ENCODE measurements at places on chromosomes 7 and 10.

- no peak for DNase-seq
Measured at GRCh38 chr7:12607134-12607533, 36.6 kb downstream of the SCIN start.

- DNase-seq = no peak
Measured at GRCh38 chr7:153061910-153062528, 302.5 kb downstream of the ACTR3B start.

- no peak for DNase-seq
Measured at GRCh38 chr10:112710528-112710927, 239.5 kb upstream of the TCF7L2 start.

- DNase-seq = no peak
Measured at GRCh38 chr7:98988641-98989040, 110.3 kb downstream of the TRRAP start.

DNA sequence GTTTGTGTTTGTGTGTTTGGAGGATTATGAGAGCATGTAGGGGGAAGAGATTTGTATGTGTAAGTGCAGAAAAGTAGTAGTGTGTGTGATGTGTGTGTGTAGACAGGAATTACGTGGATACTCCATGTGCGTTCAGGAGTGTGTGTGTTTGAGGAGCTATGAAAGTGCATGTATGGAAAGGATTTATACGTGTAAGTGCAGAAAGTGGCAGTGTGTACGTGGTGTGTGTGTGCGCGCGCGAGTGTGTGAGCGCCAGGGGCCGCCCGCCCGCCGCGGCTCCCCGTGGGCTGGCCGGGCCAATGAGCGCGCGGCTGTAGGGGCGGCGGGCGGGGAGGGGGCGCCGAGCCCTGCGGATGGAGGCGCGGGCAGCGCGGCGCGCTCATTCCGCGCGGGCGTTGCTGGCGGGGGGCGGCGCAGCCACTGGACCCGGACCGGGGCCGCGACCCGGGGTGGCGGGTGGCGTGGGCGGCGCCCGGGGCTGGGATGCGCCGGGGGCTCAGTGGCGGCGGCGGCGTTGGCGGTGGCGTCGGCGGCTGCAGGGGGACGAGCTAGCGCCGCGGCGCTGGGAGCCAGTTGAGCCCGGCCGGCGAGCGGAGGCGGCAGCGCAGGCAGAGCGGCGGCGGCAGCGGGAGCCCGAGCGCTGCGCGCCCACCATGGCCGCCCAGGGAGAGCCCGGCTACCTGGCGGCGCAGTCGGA lies at the start of gene BICC1:
Gene BICC1 (plus strand): TSS at position 382 of the 697 bp plus-strand sequence. CDS start 272 bp downstream, at position 654.
- no peak for DNase-seq

All from DMS79 treated with DMSO at 0.1 percent for 48 hours (cell line).